AG09309 (cell line): ENCODE measurements at places on chromosomes 3 and 15.

- no peak for DNase-seq
Measured at GRCh38 chr3:100412912-100413590, 11.7 kb downstream of the LNP1 start.

GRCh38 chr3:171827836-171828458, 15.2 kb upstream of the TMEM212 start:
- no peak for DNase-seq

- DNase-seq: no peak
Measured at GRCh38 chr3:191362524-191363090, 32.3 kb upstream of the UTS2B start.

- DNase-seq: no peak
Measured at GRCh38 chr3:120114376-120114775, 20.1 kb upstream of the GSK3B start.

DNA sequence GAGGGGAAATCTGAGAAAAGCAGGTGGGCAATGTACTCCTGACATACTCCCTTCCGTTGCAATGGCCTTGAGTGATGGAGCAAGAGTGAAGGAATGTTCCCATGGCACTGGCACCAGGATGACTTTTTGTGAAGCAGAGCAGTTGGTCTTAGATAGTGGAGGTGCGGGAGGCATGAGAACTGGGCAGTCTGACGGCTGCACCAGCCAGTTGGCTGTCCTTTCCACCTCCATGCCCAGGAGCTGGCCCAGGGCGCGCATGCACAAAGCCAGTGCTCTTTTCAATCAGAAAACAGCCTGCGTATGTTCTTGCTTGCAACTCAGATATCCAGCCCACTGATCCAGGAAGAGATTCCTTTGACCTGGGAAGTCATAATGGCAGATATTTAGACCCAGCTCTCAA, 136.8 kb downstream of the PGPEP1L start:
- DNase-seq: no peak

GRCh38 chr15:48865370-48866079, 12.4 kb upstream of the EID1 start:
- peak; percentile 24 for DNase-seq

- DNase-seq: no peak
Measured at GRCh38 chr3:90005281-90005847, 897.9 kb downstream of the EPHA3 start.

- no peak for DNase-seq
Measured at GRCh38 chr15:98785807-98786621, 137.7 kb downstream of the IGF1R start.

DNA sequence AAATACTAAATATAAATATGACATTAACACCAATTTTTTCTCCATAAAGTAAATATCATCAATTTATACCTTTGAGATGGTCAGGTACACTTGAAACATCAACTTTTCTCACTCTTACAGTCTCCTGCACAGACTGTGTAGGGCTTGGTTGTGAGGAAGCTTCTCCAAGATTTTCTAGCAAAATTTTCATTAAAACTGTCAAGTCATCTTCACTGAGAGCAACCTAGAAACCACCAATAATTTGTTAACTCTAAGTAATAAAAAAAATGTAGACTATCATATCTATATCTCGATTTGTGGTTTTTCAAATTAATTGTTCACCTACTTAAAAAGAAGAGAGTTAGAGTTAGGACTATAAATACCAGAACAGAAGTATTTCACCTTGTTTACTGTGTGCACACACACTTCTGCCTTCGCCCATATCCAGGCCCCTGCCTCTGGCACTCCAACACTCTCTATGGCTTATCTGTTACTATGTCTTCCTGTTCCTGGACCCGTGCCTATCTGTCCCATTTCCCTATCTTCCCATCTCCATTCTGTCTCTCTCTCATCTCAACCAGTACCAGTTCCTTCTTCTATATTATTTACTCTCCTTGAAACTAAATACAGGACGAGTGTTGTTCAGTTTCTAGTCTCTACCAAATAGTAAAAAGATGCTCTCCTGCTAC, 123.6 kb downstream of the VPS13C start:
- no peak for DNase-seq

DNA sequence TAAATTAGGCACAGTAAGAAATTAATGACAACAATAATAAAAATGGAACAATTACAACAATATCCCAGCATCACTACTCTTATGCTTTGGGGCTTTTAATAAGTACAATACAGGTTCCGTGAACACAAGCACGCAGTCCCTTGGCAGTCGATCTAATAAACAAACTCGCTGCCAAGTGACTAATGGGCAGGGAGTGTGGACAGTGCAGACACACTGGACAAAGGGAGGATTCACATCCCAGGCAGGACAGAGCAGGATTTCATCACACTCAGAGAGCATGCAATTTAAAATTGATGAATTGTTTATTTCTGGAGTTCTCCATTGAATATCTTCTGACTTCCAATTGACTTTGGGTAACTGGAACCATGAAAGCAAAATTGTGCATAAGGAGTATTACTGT, 524.1 kb upstream of the CFAP20DC start:
- peak; percentile 52 for DNase-seq

DNA sequence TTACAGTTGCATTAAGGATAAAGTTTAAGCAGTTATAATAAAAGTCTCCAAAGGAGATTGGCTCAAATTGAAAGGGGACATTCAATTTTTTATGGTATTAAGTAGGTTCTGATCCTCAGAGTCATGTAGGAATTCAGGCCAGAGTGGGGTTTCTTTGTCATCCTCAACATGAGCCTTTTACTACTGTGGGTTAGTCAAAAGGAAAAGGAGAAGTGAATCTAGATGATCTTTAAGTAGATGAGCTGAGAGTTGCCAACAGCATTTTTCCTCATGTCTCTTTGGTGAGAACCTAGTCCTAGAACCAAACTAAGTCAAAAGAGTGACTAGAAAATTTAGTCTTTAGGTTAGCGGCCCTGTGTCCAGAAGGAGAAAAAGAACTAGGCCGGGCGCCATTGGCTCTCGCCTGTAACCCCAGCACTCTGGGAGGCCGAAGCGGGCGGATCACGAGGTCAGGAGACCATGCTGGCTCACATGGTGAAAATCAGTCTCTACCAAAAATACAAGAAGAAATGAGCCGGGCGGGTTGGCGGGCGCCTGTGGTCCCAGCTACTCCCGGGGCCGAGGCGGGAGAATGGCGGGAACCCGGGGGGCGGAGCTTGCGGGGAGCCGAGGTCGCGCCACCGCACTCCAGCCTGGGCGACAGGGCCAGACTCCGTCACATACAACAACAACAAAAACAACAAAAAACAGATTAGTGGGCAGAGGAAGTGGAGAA, 4.2 kb upstream of the CHL1 start:
- DNase-seq: no peak

DNA sequence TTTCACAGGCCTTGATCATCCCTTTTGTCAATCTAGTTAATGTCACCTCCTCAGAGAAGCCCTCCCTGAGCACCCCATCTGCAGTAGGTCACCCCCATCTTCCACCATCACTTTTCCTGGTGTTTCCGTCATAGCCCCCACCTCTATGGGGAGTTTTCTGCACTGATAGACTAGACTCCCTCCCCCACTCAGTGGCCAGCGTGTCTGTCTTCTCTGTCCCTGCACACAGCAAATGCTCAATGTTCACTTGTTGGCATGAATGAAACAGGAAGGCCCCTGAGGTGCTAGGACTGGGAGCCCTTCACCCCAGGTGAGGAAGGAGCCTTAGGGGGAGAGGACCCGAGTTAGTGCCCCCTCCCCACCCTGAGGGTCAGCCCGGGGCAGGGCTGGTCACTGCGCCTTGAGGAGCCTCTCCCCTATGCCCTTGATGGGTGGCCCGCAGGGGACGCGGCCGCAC, 15.8 kb upstream of the FANCD2 start:
- no peak for DNase-seq

- no peak for DNase-seq
Measured at GRCh38 chr3:189947068-189947467, 173.6 kb downstream of the P3H2 start.
